ENCODE measurements at places on chromosomes 4 and X.

DNA sequence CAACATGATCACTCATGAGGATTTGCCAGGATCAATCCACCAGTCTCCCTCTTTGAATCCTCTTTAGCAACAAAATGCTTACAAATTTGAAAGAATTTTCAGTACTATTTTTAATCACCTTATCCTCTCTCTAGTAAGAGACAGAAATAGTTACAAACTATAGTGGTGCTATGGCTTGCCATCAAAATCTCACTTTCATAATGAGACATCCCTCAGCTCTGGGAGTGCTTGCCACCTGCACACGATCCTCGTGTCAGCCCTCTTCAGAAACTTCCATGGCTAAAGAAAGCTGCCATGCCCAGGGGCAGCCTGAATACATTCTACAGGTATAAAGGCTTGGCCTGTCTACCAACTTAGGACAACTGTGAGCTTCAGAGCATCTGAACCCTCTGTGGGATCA is 5.1 kb upstream of the DHX15 start:
- DNase-seq, result no peak

GRCh38 chr4:16503421-16504100 is 277.3 kb upstream of the TAPT1 start:
- DNase-seq, result no peak

- no peak for DNase-seq
These were observed 116.2 kb downstream of the PDE5A start for GRCh38 chr4:119512398-119512797.

- no peak for DNase-seq
These were observed 61.9 kb upstream of the TCEAL2 start for GRCh38 chrX:102063445-102064074.

GRCh38 chr4:133997436-133997835 is 204.2 kb downstream of the PABPC4L start:
- DNase-seq, result no peak

DNA sequence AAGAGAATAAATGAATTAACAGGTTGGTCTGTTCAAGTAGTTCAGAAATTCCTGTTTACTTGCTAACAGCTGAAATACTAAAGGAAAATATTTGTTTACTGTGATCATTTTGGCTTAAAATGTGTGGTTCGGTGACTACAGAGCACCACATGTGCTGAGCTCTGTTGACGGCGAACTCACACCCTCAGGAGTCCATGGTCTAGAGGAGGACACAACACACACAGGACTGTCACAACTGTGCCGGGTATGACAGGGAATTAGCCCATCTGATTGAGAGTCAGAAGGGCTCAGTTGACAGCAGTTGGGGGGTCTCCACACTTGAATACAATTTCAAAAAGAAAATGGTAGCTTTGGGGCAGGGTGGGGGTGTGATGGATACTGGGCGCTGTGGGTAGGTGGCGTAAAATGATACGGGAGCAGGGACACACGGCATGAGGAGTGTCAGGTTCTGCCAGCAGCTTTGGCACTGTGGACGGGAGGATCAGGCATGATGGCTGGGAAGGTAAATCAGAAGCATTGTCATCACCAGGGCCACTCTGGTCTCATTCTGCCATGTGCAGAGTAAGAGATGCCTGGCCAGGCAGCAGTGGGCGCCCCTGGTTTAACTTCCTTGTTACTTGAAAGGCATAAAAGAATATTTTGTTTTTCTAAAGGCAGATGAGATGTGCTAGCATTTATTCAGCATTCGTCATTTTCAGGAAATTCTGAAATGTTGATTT is 33.3 kb downstream of the CLDN22 start:
- no peak for DNase-seq

DNA sequence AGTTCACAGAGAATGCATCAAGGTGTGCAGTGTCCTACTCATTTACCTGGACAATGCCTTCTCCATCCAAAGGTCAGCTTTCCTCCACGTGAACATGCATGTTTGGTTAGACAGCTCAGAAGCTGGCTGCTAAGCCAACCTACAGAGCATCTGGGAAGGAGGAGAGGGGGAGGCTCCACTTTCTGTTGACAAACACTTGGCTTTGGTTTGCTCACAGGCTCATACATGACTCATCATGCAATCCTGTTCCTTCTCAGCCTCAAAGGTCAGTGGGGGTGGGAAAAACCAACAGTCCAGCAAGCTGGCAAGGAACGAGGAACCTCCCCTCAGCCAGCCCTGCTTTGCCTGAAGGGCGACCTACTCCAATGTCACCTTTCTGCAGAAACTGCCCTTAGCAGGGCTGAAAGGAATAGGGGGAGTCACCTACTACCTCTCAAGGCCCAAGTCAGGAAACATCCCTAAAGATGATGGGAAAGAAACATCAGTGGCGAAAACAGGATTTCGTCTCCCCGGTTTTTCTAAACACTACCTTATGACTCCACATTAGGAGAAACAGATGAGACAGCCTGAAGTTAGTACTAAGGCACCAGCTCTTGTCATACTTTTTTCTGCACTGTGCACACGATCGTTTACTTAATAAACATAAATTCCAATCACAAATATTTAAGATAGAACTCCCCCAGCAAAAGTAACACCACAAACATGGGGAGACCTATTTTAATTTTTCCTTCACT is 37.9 kb downstream of the RELL1 start:
- peak; percentile 67 for DNase-seq

DNA sequence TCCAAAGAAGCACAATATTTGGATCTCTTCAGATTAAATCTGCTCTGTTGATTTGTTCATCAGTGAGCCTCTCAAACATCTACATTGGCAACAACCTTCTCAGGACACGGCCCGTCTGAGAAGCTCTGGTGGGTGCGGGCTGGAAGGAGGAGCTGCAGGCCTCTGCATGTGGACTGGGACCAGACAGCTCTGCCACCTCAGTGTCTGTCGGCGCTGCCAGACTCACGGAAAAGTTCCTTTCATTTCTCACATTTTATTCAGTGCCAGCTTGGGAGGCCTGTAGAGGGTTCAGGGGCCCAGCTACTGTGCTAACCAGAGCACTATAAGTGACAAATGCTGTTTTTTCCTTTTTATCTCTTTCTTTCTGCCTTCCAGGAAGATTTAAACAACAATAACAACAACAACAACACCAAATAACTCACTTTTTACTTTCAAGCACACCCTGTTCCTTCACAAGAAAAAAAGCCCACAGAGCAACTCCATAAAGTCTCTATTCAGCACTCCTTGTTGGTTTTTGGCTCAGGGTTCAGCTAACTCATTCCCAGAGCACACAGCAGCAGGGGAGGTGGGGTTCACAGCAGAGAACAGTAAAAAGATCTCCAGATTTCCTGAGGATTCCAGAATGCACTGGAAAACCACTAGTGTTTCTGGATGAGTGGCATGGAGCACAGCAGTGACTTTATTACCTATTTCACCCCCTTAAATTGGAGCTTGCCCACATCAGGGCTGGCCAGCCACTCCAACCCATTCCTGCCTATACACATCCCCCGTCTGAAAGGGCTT is 23.2 kb upstream of the HOPX start:
- DNase-seq, result no peak

DNA sequence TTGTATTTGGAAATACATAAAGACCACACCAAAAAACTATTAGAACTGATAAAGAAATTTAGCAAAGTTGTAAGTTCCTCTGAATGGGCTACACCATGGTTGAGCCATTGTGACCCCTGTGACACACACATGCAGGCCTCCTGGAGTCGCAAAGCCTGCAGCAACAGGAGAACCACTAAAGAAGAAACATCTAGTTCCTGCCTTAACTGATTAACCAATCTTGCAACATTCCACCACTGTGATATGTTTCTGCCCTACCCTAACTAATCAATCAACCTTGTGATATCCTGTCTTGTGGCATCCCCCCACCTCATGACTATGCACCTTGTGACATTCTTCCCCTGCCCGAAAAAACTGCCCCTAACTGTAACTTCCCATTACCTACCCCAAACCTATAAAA is 401.8 kb downstream of the PRDM5 start:
- no peak for DNase-seq

DNA sequence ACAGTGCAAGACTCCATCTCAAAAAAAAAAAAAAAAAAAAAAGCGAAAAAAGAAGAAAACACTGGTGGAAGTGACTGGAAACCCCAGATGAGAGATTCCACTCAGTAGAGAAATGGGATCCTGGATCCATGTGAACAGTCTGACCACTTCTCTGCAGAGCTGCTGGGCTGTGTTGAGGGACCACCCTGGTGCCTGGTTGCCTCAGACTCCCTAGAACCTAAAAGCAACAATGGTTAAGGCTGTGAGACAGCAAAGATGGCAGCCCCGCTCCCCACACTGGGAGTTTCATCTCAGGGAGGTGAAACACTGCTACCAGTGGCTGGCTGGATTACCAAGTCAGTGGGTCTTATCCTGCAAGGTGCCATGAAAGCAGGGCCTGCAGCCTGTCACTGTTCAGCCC is 152.8 kb upstream of the ARSJ start:
- DNase-seq, result no peak

DNA sequence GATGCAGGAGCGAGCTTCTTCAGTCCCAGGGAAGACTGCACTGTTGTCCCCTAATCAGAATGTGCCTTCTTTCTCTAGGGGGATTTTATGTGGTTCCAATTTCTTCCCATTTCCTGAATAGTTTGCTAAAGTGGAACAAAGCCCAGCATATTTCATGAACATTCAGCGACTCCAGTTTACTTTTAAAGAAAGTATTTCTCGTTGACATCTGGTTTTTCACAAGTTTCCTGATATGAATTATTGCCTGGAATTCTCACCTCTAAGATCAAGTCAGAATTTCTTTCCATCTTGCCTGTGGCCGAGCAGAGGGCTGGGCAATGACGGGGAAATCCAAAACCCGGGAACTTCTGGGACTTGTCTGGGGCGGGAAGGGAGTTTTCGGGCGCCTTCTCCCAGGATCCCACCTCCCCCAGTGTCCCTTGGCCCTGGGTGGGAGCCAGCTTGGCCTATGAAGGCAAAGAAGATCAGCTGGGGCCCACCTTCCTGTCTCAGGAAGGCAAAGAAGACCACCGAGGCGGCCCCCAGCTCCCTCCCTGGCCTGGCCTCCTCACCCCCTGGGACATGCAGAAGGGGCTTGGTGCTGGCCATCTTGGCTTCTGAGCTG is 15.4 kb downstream of the SORCS2 start:
- no peak for DNase-seq

DNA sequence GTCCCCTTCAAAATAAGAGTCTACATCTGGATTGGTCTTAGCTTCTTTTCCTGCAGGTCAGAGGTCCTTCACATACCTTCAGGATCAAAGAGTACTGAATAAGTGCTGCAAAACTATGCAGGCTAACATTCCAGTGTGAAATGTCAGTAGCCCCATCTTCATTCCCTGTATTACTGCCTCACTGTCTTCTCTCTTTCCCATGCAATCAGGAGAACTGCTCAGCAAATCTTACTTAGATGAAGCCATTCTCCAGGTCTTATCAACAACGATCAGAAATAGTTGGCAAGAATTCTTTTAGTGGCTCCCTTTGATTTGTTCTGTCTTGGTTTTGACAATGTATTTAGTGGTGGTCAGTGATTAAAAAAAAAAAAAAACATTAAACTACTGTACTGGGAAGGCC is 26.0 kb upstream of the IQCM start:
- no peak for DNase-seq

DNA sequence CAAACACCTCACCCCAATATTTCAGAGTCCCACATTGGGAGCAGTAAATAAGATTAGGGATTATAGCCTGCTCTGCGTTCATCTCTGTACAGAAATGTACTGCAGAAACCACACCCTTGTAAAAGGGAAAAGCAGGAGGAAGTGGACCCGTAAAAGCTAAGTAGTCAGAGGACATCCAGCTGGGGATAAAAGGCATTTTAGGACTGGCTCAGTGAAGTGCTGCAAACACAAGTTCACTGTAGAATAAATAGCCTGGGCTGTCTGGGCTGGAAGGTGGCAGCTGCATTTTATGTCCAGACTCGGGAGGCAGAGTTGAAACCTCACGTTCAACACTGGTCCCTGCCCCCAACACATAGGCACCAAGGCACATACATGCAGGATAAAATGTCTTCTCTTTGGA is 178.7 kb upstream of the FAT1 start:
- no peak for DNase-seq

- no peak for DNase-seq
These were observed 50.0 kb downstream of the CCNI start for GRCh38 chr4:77025643-77026321.

- DNase-seq, result no peak
These were observed 3.0 kb downstream of the FNIP2 start for GRCh38 chr4:158771776-158772175.

- no peak for DNase-seq
These were observed 257.9 kb downstream of the PCDH18 start for GRCh38 chr4:137274404-137274803.

- no peak for DNase-seq
These were observed 178.0 kb upstream of the ANKRD50 start for GRCh38 chr4:124890522-124890921.

- no peak for DNase-seq
These were observed 19.3 kb downstream of the SEL1L3 start for GRCh38 chr4:25843340-25844097.

DNA sequence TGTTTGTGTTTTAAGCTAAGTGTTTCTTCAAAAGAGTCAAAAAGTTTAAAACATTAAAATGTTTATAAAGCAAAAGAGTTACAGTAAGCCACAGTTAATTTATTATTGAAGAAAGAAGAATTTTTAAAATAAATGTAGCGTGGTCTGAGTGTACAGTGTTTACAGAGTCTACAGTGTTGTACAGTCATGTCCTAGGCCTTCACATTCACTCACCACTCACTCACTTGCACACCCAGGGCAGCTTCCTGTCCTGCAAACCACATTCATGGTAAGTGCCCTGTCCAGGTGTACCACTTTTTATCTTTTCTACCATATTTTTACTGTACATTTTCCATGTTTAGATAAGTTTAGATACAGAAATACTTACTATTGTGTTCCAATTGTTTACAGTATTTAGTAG is 239.7 kb upstream of the AGA start:
- no peak for DNase-seq

DNA sequence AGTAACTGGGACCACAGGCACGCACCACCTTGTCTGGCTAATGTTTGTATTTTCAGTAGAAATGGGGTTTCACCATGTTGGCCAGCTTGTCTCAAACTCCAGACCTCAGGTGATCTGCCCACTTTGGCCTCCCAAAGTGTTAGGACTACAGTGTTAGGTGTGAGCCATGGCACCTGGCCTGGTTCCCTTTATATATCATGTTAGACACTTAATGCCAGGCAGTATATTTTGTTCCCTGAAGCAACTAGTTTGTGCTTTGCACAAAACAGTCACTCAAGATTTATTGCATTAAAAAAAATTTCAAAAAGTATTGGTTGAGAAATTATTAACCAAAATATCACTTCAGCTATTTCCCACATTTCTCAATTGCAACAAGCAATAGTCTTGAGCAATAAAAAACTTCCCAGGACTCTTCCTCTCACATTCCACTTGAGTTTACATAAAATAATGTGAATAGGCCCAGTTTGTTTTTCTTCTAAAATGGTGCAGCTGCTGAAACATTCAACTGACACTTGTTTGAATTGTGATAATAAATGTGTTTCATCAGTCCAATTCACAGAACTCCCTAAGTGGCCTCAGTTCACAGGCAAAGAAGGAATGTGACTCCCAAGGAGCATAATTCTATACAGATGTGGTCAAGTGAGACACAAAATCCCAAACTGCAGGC is 22.7 kb downstream of the CXCL1 start:
- no peak for DNase-seq

DNA sequence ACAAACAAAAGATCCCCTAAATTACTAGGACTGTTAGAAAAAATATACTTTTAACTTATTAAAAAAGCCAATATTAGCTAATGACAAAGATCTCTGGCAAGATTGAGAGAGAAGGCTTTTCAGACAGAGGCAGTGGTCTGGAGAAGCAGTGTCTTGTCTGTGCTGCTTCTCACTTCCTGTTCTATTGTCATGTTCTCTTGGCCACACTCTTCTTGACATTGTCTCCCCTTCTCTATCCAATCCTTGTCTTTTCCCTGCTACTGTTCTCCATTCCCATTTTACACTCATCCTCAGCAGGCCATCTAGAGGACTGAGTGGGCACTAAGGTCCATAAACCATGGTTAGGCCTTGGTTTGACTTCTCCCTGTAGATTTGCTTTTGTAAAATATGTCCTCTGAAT is 14.0 kb upstream of the TAPT1 start:
- no peak for DNase-seq

Measured in lower leg skin (tissue), 4 donors.